ENCODE measurements at places on chromosomes 2 and 18.

GRCh38 chr2:240502059-240502429 is 55.7 kb downstream of the ANKMY1 start:
- DNase-seq = no peak

DNA sequence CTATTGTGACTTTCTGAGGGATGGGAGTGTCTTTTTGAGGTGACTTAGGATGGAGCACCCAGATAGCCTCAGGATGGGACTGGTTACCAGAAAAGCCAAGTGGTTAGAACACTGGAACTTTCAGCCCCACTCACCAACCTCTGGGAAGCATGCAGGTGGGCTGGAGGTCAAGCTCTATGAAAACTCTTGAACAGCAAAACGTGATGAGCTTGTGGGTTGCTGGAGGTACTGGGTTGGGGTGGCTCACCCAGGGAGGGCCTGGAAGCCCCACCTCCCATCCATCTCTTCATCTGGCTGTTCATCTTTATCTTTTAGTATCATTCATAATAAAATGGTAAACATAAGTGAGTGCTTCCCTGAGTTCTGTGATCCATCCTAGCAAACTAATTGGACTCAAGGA is 216.4 kb downstream of the SPP2 start:
- DNase-seq = no peak

DNA sequence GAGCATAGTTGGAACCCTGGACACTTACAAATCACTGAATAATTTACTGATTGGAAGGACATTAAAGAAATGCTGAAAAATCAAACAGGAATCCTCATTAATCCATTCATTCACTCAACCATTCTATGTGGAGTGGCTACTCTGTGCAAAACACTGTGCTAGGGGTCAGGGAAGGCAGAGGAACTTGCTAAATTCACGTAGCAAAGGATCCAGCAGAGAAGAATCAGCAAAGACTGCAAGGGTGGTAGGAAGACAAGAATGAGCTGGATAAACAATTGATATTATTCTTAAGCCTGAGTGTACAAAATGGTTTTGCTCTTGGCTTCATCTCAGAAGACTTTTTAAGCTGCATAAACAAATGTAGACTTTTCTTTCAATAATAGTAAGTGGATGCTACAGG is 164.3 kb upstream of the CAVIN2 start:
- no peak for DNase-seq

DNA sequence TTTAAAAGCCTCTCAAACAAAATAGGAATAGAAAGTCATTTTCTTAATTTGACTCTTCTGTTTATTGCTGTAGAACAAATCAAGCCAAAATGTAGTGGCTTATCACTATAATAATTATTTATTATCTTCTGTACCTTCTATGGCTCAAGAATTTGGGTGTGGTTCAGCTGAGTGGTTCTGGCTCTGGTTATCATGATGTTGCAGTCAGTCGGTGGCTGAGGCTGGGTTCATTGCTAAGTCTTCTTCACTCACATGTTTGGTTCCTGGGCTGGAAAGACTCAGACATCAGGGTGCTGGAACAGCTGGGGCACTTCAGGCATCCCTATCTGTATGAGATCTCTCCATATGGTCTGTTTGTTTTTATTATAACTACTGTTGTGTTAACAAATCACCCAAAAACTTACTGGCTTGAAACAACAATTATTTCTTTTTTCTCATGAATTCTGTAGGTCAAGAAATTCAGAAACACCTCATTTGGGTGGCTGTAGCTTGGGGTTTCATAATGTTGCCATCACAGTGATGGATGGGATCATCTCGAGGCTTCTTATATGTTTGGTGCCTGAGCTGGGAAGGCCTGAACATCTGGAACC is 242.6 kb upstream of the FBXO11 start:
- no peak for DNase-seq

GRCh38 chr18:66734451-66734850 is 130.6 kb upstream of the CDH19 start:
- no peak for DNase-seq

DNA sequence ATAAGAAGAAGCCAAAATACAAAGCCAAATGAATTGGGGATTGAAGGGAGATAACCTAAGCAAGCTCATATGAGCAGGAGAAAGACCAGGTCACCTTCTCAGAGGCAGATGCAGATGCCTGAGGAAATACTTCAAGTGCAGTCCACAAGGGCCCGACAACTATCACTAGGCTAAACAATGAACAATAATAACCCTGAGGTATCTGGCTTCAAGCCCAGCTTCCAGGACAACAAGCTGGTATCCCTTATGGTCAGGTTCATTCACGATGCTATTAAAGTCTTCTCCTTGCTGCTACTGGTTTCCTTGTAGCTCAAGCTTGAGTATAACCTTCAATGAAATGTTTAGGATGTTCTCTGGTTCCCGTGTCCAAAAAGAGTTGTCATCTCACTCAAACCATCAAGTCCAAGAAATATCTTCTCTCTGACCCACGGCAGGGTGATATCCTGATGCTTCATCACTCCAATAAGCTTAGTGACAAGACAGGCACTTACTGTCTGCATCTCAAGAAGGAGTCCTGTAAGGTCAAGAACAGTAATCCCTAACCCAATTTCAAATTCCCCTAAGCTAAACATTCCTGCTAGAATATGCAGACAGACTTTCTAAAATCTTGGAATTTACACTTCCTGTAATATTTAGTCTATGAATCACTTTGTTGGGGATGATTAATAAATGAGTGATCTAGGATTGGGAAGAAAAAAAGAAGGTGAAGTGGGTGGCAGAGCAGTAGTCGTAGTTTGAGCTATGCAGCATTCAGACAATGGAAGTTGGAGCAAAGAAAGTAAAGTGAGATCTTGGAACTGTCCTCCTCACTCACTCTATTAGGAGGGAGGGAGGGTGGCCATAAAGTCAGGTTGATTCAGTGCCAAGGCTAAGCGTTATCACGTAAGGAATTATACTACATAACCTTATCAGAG is 33.1 kb downstream of the CHN1 start:
- DNase-seq = no peak

DNA sequence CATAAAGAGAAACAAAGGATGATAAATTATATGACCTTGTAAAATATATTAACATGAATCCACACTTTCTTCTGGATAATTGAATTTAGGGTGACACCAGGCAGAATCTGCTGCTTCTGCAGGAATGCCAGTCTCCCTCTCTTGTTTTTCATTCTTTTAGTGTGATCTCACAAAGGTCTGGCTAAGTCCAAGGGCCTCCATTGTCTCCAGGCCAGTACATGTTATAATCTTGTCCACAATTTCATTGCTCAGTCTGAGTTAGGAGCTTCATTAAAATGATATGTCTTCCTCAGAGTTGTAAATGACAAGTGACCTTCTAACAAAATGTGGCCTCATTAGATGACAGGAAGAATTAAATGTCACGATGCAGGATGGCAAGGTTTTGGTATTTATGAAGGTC is 110.2 kb downstream of the APOB start:
- no peak for DNase-seq

DNA sequence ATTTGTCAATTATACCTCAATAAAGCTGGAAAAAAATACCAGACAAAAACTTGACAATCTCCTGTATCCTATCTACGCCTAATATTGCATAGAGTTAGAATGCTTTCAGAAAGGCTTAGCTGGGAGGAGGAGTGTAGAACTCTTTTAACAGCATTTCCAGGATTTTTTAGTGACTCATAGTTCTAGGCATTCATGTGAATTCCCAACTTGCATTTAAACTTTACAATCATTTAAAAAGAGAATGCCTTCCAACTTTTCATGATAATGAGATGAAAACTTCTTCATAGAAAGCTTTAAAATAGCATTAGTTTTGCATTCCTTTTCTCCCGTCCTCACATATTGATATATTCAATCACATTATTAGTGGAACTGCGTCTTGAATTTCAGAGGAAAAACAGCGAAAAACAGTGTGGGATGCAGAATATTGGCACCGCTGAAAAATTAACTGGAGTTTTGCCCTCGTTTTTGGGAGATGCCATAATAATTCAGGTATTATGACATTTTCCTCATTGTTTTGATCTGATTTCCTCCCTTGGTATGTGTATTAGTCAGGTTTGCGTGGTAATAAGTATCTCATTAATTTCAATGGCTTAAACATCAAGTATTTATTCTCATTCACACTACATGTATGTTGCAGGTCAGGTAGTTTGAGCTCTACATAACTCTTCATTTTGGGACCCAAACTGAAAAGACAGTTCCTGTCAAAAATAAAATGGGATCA is 293.2 kb upstream of the FIGN start:
- no peak for DNase-seq

GRCh38 chr2:232134939-232135338 is 173.4 kb downstream of the DIS3L2 start:
- DNase-seq = no peak

All from MM.1S (cell line).